Midbrain (tissue), 1 donor: ENCODE measurements at places on chromosomes 2 and 18.

- DNase-seq: no peak
Observed at GRCh38 chr2:200148366-200148765, 158.1 kb upstream of the SPATS2L start.

DNA sequence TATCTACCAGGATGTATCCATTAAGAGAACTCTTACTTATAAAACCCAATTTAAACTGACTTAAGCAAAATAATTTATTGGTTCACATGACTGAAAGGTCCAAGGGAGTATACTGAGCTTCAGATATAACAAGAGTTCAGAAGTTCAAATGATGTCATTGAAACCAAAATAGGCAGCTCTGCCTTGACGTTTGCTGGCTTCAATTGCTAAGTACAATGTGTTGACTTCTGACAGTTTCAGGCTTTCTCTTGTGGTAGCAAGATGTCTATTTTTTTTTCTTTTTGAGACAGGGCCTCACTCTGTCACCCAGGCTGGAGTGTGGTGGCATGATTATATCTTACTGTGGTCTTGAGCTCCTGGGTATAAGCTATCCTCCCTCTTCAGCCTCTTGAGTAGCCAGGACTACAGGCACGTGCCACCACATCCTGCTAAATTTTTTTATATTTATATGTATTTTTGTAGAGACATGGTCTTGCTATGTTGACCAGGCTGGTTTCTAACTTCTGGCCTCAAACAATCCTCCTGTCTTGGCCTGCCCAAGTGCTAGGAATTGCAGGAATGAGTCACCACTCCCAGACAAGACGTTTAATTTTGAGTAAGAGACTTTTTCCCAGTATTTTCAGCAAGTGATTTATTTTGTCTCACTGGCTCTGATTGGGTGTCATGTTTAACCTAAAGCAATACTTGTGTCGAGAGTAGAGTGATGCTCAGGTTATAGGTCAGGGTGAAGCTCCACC lies 184.8 kb downstream of the NR4A2 start:
- no peak for DNase-seq

- DNase-seq: no peak
Observed at GRCh38 chr2:67242456-67242855, 154.7 kb upstream of the ETAA1 start.

DNA sequence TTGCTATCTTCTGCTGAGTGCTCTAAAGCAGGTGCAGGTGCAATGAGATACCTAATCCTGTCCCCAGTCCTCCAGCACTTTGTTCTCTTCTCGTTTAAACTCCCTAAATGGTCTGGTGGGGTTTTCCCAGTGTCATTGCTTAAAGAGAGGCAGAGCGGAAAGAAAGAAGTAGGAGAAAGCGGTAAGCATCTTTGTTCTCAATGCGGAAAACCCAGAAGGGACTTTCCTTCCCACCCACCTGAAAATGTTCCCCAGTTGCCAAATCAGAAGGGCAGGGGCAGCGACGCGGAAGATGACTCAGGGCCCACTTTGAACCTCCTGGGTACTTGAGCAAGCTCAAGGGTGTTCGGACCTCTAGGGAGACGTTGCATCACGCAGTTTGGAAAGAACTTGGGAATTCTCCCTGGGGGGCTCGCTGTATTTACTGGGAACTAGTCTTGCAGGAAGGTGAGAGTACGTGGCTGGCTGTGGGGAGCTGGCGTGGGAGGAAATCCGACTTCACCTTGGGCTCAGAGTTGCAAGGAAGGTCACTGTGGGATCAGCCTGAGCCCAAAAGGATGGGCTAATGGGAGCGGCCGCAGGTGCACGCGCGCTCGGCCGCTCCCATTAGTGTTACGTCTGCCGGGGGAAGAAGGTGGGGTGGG lies 589 bp upstream of the SGPP2 start:
- no peak for DNase-seq

DNA sequence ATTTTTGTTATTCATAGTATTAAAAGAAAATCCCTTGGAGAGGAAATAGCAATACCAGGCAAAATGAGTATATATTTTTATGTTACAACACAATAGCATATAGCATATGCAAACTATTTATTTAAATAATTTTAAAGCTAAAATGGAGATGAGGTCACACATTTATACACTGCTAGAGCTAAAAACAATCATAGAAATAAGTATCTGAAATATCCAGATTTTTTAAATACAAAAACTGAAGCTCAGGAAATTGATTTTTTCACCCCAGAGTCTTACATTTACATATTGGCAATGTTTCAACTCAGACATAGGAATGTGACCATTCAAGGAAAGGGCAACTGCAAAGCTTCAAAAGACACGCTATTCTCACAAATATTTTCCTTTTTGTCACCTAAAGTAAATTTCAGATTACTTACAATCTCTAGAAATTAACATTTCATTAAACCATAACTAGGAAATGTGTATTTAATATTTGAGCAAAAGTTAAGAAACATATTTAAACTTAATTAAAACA lies 8.9 kb downstream of the TFPI start:
- no peak for DNase-seq

- no peak for DNase-seq
Observed at GRCh38 chr2:48444404-48444803, 85.5 kb upstream of the STON1 start.

DNA sequence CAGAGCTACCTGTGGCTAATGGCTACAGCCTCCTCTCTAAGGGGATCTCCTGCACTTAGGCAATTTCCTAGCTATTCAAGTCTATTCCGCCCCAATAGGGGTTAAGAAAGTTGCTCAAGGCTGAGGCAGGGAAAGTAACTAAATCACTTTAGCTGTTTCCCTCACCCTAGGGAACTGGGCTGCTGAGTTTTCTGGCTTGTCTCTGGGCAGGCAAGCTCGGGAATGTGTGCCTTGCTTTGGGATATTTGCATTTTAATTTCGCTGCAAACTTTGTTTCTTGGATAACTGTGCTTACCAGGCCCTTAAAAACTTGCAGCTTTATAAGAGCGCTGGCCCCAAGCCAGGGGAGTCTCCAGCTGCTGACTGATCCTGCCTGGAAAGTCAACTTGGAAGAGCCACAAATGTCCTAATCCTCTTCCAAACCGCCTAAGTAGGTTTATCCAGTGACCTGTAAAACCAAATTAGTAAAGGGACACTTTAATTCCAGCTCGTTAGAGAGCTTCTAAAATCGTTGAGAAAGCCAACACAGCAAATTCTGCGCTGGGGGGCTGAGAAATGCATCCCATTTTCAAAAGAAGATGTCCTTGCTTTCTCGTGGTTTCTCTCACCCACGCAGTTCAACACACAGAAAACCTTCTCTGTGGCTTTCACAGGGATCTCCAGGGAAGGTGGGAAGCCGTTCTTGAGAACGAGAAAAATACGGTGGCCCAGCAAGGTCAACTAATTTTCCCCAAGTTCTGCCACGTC lies 59.5 kb upstream of the SP3 start:
- DNase-seq: peak; percentile 29

DNA sequence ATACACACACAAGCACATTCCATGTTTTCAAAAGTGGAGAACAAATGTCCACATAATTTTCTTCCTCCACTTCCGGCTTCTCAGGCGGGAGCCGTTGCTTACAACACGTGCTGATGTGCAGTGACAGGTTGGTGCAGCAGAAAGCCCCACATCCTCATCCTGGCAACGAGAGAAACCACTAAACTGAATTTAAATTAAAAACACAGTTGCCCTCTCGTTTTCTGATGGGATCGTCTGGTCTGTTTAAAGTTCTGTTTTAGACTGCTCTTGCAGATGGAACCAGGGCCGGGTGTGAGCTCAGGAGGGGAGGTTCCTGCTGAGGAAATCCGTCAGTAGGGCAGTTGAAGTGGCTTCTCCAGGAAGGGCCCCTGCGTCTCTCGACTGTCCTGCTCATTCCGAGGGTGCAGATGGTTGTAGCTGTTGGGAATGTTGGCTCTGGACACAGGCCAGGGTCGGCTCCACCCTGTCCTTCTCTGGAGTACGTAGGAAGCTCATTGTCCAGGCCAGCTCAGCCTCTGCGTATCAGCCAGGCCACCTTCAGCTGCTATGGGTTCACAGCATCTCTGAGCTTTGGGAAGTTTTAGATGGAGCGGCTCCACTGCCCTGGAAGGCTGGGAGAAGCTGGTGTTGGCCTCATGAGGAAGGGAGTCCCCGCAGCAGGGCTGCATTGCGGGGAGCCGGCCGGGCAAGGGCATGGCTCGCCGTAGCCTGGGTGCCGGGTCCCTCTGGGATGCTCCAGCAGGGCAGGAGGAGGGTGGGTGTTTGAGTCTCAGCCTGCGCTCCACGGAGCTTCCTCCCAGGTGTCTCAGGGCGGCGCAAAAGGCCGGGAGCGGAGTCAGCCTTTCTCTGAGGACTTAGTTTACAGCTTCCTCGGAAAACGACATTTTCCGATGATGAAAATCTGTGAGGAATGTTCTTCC lies 58.3 kb downstream of the NFATC1 start:
- DNase-seq: no peak

GRCh38 chr2:16239296-16239850 lies 299.0 kb downstream of the MYCN start:
- no peak for DNase-seq

GRCh38 chr2:191302459-191303139 lies 57.4 kb downstream of the MYO1B start:
- no peak for DNase-seq

- DNase-seq: no peak
Observed at GRCh38 chr2:191620144-191620543, 57.8 kb upstream of the NABP1 start.

DNA sequence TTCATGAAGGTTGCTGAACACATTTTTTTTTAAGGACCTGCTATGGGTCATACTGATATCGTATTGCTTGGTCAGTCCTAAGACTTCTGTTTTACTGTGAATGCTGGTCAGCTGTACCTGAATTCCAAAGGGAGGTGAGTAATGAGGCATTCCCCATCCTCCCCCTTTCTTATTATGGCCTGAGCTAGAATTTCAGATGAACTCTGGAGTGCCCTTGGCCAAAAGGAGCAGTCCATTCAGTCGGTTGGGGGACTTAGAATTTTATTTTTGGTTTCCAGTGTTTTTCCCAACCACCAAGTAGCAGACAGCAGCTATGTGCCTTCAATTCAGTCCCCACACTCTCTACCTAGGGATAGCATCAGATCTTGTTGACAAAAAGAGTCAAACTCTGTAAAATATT lies 26.9 kb upstream of the PDCL3 start:
- DNase-seq: no peak

GRCh38 chr2:41420872-41421271 lies 626.9 kb upstream of the PKDCC start:
- no peak for DNase-seq

GRCh38 chr2:12031866-12032265 lies 285.4 kb downstream of the LPIN1 start:
- no peak for DNase-seq

DNA sequence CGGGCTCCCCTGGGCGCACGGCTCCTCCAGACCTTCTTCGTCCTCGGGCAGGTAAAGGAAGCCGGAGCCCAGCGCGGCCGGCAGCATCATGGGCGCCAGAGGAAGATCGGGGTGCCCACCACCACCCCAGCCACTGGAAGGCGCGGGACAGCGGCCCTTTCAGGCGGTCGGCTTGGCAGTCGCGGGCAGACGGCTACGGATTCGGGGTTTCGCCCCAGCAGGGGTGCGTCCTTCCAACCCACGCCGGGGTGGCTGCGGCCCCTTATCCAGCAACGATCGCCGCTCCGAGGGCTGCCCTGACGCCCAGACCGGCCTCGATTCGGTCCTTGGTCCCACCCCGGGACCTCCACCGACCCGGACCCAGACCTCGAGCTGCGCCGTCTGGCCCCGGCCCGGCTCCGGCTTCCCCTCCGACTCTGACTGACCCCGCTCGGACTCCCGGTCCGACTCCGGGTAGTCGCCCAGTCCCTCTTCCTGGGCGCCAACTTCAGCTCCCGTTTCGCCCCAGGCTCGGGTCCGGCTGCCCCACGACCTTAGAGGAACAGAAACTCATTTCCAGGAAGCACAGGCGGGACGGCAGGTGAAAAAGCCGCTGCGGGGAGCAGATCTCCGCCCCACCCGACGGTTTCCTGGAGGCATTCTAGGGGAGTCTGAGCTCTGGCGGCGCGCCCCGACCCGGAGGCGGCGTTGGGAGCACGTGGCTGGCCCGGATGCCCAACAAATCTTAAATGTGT lies 30.2 kb upstream of the SSB start:
- no peak for DNase-seq

DNA sequence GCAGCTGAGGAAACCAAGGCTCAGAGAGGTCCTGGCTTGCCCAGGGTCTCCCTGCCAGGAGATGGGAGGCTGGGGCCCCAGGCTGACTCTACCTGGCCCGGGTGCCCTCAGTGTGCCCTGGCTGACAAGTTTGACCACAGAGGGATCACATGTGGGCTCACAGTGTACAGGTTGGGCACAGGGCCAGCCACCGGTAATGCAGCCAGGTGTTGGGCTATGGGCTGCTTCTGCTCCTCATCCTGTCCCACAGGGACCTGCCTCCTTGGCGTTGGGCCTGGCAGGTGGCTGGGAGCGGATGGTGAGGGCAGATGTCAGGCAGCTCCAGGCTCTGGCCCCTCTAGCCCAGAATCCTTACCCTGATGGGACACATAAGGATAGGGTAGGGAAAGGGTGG lies 250.5 kb downstream of the LOXHD1 start:
- no peak for DNase-seq

DNA sequence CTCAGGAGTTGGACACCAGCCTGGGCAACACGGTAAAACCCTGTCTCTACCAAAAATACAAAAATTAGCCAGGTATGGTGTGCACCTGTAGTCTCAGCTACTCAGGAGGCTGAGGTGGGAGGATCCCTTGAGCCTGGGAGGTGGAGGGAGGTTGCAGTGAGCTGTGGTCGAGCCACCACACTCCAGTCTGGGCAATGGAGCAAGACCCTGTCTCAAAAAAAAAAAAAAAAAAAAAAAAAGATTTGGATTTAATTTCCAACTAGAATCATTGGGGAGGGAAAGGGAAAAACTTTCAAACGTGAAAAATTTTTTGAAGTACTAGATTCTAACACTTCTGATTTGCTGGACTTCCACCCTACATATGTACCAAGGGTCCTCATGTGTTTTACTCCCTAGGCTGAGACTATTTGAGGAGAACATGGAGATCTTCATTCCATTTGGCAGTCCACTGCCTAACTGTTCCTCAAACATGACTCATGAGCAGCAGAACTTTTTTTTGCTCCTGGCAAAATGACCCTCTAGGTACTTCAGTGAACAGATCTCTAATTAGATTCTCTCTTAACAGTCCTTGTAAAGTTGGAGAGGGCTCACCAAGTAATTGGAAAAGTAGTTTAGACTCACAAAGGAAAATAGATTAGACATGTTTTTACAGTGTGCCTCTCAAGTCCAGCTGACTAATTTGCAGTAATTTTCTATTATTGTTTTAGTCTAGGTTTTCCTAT lies 267.6 kb downstream of the METTL4 start:
- no peak for DNase-seq

- no peak for DNase-seq
Observed at GRCh38 chr18:10122988-10123950, 209.5 kb downstream of the VAPA start.

DNA sequence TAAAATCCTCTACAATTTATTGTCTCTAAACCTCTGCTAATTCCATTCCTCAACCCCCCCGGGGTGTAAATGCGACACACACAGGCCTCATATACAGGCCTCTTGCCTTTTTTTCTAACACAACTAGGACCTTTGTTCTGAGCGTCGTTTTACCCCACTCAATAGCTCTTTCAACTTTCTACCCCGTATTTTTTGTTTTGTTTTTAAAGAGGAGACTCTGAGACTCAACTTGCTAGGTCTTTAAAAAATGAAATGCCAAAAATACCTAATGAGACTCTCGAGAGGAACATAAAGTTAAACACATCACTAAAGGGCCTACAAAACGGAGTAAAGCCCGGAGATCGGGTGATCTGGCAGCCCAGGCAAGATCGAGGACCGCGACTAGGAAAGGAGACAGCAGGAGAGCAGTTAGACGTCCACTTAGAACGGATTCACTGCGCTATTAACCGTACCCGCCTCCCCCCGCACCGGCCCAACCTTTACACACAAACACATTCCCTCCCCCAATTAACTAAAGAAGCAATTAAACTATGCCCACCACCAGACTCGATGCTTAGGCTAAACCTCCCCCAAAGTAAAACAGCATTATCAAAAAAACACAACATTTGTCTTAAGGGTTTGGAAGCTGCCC lies 1.7 kb downstream of the TRIP12 start:
- peak; percentile 36 for DNase-seq
